Stimulated activated CD4-positive, alpha-beta T cell treated with anti-CD3 and anti-CD28 coated beads, Interleukin-15, amount 100 ng/mL, for 24 hours (primary cell): ENCODE measurements at places on chromosomes 16 and 17.
A peak's percentile ranks its signal among the peaks of the same experiment; 100 is the strongest.

DNA sequence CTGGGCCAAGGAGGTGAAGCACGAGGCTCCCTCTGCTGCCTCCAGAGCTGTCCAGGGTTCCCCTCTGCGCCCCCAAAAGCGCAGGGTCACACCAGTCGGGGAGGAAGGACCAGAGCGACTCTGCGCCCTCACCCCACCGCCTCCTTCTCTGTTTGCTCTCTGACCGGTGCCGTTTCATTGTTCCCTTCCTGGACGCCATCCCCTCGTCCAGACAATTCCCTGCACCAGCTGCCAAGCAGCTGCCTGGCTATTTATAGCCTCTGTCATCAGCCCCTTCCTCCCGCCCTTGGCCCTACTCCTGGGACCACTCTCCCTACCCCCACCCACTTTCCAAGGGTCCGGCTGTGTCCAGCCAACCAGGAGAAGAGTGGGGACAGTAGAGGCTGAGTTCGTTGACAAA, 68.8 kb upstream of the CREBBP start:
- no peak for DNase-seq

DNA sequence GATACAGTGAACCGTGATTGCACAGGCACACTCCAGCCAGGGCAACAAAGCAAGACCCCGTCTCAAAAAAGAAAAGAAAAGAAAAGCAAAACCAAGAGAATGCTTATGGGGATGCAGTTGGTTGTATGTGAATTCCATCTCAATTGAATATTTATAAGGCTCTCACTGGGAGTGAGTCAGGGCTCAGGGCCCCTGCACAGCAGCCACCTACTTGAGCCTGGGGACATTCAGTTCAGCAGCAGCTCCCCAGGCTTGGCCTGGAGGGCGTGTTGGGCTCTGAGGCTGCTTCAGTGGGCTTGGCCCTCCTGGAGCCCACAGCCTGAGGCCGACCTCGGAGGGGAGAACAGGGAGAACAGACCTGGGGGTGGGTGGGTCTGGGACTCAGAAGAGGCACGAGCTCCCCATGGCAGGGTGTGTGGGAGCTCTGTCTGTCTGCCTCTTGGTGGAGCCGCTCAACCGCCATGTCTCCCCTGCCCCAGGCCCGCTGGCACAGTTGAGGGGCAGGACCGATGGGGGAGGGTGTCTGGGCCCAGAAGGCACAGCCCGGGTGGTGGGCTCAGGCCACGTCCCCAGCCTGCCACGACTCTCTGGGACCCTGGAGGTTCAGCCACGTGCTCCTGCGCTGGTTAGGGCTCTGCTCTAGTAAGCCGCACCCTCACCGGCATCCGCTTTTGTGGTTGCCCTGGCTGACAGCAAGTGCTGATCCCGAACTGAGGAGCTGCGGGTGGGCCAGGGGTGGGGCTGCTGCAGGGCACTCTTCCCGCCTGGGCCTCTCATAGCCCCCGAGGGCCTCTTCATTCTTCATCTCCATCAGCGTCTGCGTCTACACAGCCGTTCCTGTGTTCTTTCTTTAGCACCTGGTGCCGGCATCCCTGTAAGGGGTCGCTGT, 24.8 kb downstream of the ZFPM1 start:
- peak; percentile 64 for DNase-seq

DNA sequence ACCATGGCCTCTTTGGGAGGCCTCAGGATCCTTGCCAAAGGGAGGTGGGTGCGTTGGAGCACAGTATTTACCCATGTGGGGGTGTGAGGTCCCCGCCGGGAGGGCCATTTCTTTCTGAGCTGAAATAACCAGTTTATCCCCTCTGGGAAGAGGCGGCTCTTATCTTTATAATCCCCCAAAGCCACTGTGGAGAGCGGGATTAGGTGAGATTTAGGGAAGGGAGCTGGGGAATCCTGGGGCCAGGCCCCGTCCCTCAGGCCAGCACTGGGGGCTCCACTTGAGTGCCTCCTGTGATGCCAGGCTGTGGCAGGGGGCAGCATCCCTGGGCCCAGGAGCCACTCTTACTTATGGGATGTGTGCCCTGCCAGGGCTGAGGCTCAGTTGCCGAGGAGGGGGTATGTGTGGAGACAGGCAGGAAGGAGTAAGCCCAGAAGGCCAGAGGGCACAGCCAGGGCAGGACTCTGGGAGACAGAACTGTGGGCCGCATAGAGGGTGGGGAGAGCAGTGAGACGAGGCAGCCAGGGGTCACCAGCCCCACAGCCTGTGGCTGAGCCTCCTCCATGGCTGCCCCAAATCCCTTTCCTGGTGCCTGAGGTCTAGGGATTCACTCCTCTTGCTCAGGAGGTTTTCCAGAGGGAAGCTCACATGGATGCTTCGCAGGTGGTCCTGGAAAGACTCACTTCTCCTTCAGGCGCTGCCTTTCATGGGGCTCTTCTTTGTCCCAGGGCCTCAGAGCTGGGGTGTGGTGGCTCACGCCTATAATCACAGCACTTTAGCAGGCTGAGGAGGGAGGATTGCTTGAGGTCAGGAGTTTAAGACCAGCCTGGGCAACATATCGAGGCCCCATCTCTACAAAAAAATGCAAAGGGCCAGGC, 25.0 kb downstream of the TMEM94 start:
- no peak for DNase-seq

GRCh38 chr17:40019140-40019991, 4.1 kb downstream of the CSF3 start:
- no peak for DNase-seq

GRCh38 chr17:57739402-57740234, 5.5 kb downstream of the CCDC182 start:
- no peak for DNase-seq

DNA sequence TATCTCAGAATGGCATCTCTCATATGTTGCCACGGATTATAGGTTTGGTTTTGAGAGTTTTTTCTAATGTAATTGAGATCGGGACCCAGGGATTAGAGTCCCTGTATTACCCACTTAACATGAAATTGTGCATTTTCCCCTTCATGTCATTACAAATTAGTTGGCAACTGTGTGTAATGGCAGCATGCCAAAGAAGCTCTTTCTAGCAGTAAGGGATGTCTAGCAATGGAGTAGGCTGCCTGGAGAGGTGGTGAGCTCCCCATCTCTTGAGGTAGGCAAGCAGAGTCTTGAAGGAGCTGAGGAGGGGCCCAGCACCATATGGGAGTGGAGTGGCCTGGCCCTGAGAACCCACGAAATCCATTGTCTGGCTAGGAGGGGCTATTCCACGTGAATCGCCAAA, 10.0 kb upstream of the KATNB1 start:
- no peak for DNase-seq

GRCh38 chr16:89004209-89004831, 27.3 kb upstream of the CBFA2T3 start:
- peak; percentile 14 for DNase-seq

GRCh38 chr17:27663936-27664605, 33.1 kb downstream of the LGALS9 start:
- DNase-seq, result no peak

GRCh38 chr16:73433731-73434307, 385.9 kb upstream of the ZFHX3 start:
- DNase-seq, result no peak

DNA sequence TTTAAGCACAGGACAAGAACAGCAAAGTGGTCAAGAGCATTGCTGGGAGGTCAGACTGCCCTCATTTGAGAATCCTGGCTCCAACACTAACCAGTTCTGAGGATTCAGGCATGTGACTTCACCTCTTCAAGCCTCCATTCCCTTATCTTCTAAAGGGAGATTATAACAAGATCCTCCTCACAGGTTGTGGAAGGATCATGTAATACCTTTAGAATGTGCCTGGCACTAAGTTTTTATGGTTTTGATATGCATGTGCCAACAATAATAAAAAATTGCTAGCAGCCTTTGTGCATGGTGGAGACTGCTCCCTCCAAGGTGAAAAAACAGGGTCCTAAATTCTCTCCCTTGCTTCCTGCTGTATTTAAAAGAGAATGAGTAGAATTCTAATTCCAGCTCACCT, 36.0 kb upstream of the ADAMTS18 start:
- DNase-seq, result no peak

- no peak for DNase-seq
These were observed 496.9 kb upstream of the C16orf82 start for GRCh38 chr16:26569793-26570192.

GRCh38 chr16:81878529-81878928, 99.4 kb downstream of the PLCG2 start:
- no peak for DNase-seq

- no peak for DNase-seq
These were observed 126.5 kb upstream of the RCVRN start for GRCh38 chr17:10031606-10032005.

GRCh38 chr16:17839272-17839671, 368.5 kb upstream of the XYLT1 start:
- no peak for DNase-seq

DNA sequence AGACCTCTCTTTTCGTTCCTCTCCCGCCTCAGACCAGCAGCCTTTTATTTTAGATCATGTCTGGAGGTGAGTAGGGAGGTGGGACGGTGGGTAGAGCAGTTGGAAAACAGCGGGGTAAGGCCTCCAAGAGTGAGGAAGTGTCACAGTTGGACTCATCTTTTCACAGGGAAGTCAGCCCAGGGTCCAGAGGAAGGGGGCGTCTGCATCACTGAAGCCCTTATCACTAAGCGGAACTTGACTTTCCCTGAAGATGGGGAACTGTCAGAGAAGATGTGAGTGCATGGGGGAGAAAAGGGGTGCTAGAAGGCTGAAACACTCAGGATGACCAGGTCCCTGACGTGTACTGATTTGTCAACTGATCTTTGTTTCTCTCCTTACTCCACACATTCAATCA, 461 bp downstream of the LRRC46 start:
- no peak for DNase-seq

DNA sequence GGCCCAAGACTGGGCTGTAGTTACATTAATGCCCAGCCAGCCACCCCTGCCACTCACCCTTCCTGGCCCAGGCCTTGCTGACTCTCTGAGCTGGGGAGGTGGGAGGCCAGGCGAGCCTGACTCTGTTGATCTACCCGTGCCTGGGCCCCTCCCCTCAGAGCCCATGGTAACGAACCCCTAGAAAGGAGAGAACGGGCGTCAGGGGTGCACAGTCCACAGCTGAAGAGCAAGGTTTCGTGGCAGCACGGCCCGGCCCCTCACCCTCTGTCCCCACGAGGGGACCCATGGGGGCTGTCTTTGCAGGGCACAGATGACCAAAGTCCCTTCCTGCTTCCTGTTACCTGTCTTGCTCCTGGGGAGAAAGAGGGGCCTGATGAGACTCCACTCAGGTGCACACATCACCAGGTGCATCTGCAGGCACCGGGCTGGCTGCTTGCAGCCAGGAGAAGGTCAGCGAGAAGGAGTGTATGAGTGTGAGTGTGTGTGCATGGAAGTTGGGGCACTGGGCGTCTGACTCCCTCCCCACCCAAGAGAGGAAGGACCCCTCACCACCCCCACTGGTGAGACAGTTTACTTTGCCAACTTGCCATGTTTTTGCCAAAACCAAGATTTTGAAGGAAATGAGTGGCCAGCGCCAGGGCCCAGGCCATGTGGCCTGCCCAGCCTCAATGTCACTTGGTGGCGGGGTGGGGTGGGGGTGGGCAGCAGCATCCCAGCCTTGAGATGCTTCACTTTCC, 359.1 kb downstream of the SEC14L1 start:
- no peak for DNase-seq
